ENCODE measurements at places on chromosomes 3 and 15. TPM values are rescaled to one million over a fixed set of nuclear protein-coding genes. Genes with fewer than 3 reads are reported as not detected.

GRCh38 chr15:88490036-88490435 is 22.5 kb downstream of the MRPS11 start:
- no peaks in the 10 kb centered on the region for H3K27me3 ChIP-seq
- DNase-seq: no peak
- no peaks in the 10 kb centered on the region for H3K36me3 ChIP-seq
- H3K4me3 ChIP-seq: no peak overlapping the region
- no peak overlapping the region for H3K27ac ChIP-seq

- no peaks in the 10 kb centered on the region for H3K36me3 ChIP-seq
- no peak for DNase-seq
- H3K27ac ChIP-seq: no peak overlapping the region
- peaks cover 50% of the 10 kb centered on the region for H3K27me3 ChIP-seq
Measured at GRCh38 chr3:138136201-138136600, 4.0 kb upstream of the A4GNT start.

Gene ZKSCAN7
- 7.4 TPM for total RNA-seq

GRCh38 chr3:24303057-24303754 is 191.4 kb downstream of the THRB start:
- H3K27me3 ChIP-seq: no peaks in the 10 kb centered on the region
- H3K36me3 ChIP-seq: no peaks in the 10 kb centered on the region
- H3K4me1 ChIP-seq: peaks cover 44% of the 10 kb centered on the region
- DNase-seq: no peak

Gene INAFM2
- total RNA-seq: 70.3 TPM

Gene GOLGA8Q
- 1.6 TPM for total RNA-seq

- DNase-seq: no peak
- H3K36me3 ChIP-seq: no peaks in the 10 kb centered on the region
- H3K27me3 ChIP-seq: no peaks in the 10 kb centered on the region
Measured at GRCh38 chr3:197522881-197523441, 32.8 kb downstream of the BDH1 start.

Gene GOLGA8T
- 0.94 TPM for total RNA-seq

GRCh38 chr15:100704281-100705055 is 102.1 kb downstream of the ASB7 start:
- H3K27ac ChIP-seq: no peak overlapping the region
- H3K4me3 ChIP-seq: no peak overlapping the region
- no peak for DNase-seq
- H3K36me3 ChIP-seq: no peaks in the 10 kb centered on the region

Gene SLC2A2
- not detected for total RNA-seq

DNA sequence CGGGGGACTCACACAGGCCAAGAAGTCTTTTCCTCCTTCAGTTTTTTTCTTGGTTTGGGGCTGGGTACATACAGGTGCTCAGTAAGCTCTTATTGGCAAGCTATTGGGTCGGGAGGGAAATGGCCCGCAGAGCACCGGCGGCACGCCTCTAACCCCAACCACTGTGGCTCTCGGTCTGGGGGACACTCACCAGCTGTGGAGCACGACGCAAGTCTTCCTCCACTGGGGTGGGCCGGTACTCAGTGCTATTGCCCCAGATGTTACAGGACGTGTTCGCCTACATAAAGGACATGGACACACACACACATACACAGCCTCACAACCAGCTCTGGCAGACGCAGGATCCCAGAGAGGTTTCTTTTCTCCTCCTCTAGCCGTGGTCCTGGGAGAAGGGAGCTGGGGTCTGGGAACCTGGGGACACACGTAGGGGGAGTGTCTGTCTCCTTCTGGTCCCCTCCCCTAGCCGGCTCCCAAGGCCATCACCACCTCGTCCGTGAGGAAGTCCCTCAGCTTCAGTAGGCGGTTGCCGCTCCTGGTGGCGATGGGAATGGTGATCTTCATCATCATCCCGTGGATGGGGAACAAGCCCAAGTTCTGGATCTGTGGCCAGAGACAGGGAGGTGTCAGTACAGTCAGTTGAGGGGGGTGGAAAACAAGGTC is 33.4 kb downstream of the FEM1B start:
- H3K27ac ChIP-seq: peak overlapping the region; percentile 96
- H3K27me3 ChIP-seq: no peaks in the 10 kb centered on the region
- H3K4me3 ChIP-seq: no peak overlapping the region
- peaks cover 92% of the 10 kb centered on the region for H3K4me1 ChIP-seq
- peaks cover 81% of the 10 kb centered on the region for H3K36me3 ChIP-seq
- DNase-seq: peak; percentile 78

Gene CFAP20DC
- 1.4 TPM for total RNA-seq

DNA sequence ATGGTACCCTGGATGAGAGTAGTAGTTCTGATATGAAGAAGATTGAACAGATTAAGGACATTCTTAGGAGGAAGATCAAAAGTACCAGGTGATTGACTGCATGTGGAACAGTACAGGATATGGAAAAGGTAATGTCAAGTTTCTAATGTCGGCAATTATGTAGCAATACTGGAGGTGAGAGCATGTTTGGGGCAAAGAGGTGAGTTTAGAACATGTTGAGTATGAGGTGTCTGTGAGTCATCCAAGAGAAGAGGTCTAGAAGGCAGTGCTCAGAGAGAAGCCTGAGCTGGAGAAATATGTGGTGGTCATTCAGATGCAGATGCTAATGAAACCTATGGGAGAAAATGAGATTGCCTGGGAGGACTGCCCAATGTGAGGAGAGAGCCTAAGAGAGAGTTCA is 305.6 kb downstream of the ZBTB20 start:
- H3K36me3 ChIP-seq: peaks cover 2% of the 10 kb centered on the region
- no peaks in the 10 kb centered on the region for H3K27me3 ChIP-seq
- no peak overlapping the region for H3K27ac ChIP-seq
- no peaks in the 10 kb centered on the region for H3K4me1 ChIP-seq
- DNase-seq: no peak
- no peak overlapping the region for H3K4me3 ChIP-seq

Gene SOX14
- not detected for total RNA-seq

- peaks cover 10% of the 10 kb centered on the region for H3K27me3 ChIP-seq
- H3K36me3 ChIP-seq: no peaks in the 10 kb centered on the region
- H3K4me3 ChIP-seq: no peak overlapping the region
- no peak for DNase-seq
- H3K4me1 ChIP-seq: no peaks in the 10 kb centered on the region
- no peak overlapping the region for H3K27ac ChIP-seq
Measured at GRCh38 chr15:61750271-61751084, 309.8 kb downstream of the VPS13C start.

- no peaks in the 10 kb centered on the region for H3K27me3 ChIP-seq
- no peaks in the 10 kb centered on the region for H3K36me3 ChIP-seq
- H3K27ac ChIP-seq: no peak overlapping the region
- no peak for DNase-seq
- H3K4me1 ChIP-seq: peaks cover 24% of the 10 kb centered on the region
Measured at GRCh38 chr3:12180218-12180617, 21.5 kb upstream of the TIMP4 start.

- H3K27me3 ChIP-seq: no peaks in the 10 kb centered on the region
- no peaks in the 10 kb centered on the region for H3K36me3 ChIP-seq
- no peak overlapping the region for H3K4me3 ChIP-seq
- H3K27ac ChIP-seq: no peak overlapping the region
- DNase-seq: no peak
Measured at GRCh38 chr3:187708696-187709095, 6.3 kb upstream of the RTP2 start.

DNA sequence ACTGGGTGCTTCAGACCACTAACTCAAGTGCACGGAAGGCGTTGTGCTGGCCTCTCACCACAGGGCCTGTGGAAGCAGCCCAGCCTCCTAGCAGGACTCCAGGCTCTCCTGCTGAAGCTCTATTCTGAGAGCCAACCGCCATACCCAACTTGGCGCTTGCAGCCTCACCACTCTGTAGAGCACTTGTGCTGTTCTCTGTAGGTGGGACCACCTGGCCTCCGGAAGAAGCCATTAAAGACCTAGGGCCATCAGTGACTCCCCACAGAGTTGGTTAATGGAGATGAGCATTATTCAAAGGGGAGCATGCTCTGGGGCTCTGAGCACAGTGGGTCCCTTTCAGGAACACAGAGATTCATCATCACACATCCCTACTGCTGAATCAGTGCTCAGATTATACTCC is 50.9 kb downstream of the C3orf85 start:
- no peak overlapping the region for H3K4me3 ChIP-seq
- peaks cover 2% of the 10 kb centered on the region for H3K27me3 ChIP-seq
- no peak overlapping the region for H3K27ac ChIP-seq
- H3K4me1 ChIP-seq: no peaks in the 10 kb centered on the region
- no peaks in the 10 kb centered on the region for H3K36me3 ChIP-seq

GRCh38 chr3:101816215-101817149 is 32.8 kb upstream of the NFKBIZ start:
- no peak for DNase-seq
- peaks cover 5% of the 10 kb centered on the region for H3K4me1 ChIP-seq
- no peaks in the 10 kb centered on the region for H3K27me3 ChIP-seq

GRCh38 chr3:171712171-171712938 is 97.9 kb downstream of the PLD1 start:
- H3K36me3 ChIP-seq: peaks cover 54% of the 10 kb centered on the region
- no peaks in the 10 kb centered on the region for H3K27me3 ChIP-seq
- H3K4me1 ChIP-seq: no peaks in the 10 kb centered on the region
- no peak overlapping the region for H3K27ac ChIP-seq
- H3K4me3 ChIP-seq: no peak overlapping the region

Measured in osteocyte (in vitro differentiated cells).